ENCODE measurements at places on chromosomes 3 and 15. TPM values are rescaled to one million over a fixed set of nuclear protein-coding genes. Genes with fewer than 3 reads are reported as not detected.
A peak's percentile ranks its signal among the peaks of the same experiment; 100 is the strongest.

DNA sequence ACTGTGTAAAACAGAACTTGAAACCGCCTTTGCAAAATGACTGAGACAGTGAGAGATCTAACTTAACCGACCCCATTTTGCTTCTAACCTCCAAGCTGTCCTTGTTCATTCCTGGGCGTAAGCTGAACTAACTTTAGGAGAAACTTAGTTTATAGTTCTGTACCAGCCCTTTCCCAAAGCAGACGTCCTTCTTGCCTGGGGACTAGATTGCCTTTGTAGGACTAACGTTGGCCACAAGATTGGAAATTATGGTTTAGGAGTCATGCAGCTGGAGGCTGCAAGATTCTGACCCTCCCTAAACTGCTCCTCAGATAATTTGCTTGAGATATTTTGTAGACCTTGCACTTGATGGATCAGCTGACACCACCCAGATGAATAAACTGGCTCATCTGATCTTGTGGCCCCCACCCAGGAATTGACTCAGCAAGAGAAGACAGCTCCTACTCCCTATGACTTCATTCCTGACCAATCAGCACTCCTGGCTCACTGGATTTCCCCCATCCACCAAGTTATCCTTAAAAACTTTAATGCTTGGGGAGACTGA lies 219.9 kb upstream of the PROK2 start:
- no peak for DNase-seq

- no peak for DNase-seq
These were observed 12.8 kb downstream of the SNAP23 start for GRCh38 chr15:42508263-42508690.

DNA sequence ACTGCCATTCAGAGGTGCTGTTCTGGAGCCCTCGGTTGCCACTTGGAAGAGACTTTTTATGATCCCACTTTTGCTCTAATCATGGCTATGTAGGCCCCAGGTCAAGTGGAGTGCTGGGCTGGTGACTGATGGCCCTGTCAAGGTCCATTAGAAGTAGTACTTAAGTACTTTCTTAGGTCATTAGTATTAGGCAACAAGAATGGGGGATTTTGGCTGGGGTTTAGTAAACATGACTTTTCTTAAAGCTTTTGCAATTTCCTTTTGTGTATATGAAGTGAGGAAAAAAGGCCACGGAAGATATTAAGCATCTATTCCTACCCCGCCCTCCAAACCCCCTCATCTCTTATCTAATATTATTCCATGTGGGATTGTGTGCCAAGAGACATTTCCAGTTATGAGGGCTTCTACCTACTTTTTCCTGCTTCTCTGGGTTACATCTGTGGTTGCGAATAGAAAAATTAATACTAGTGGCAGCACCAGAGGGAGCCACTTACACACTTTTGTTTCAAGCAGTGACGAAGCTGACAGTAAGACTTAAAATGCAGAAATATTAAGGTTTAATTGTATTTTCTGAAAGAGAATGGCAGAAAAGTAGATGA lies 13.9 kb downstream of the NLGN1 start:
- no peak for DNase-seq

DNA sequence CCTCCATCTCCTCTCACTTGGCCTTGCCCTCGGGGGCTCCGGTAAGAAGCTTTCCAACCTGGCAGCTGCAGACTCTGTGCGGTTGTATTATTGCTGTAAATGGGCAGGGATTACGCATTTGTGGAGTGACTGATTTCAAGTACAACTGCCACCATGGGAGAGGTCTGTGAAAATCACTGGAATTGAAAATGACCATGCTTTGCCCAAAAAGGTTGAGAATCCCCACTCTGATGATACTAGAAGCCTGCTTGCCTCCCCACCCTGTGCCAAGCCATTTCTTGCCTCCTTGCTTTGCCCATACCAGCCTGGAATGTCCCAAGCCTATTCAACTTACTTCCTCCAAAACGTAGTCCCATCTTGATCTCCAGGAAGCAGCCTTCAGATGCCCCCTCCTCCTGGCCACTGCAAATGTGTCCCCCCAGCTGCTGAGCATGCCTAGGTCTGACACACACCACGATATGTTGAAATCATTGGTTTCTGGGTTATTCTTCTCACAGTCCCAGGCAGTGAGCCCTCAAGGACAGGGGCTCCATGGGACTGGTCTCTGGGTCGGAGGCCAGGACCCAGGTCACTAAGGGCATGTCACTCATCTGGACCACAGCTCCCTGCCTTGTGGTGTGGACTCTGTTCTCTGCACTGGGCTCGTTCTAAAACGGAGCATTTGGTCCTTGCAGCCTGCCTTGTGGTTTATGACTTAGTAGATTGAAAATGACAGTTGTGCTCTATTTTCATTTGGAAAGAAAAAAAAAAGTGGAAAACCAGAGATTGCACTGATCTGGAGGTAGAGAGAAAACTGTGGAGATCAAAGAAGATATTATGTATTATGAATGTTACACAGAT lies 42.9 kb downstream of the SMAD3 start:
- DNase-seq = no peak

GRCh38 chr15:68734881-68735280 lies 85.8 kb downstream of the ANP32A start:
- no peak for DNase-seq

GRCh38 chr3:106341087-106341486 lies 472.3 kb upstream of the CBLB start:
- DNase-seq = no peak

GRCh38 chr3:21314688-21315087 lies 436.3 kb downstream of the ZNF385D start:
- DNase-seq = no peak

GRCh38 chr3:159253860-159254259 lies 452.0 kb downstream of the MFSD1 start:
- DNase-seq = no peak

- DNase-seq = no peak
These were observed 56.4 kb downstream of the IQSEC1 start for GRCh38 chr3:13016721-13017255.

DNA sequence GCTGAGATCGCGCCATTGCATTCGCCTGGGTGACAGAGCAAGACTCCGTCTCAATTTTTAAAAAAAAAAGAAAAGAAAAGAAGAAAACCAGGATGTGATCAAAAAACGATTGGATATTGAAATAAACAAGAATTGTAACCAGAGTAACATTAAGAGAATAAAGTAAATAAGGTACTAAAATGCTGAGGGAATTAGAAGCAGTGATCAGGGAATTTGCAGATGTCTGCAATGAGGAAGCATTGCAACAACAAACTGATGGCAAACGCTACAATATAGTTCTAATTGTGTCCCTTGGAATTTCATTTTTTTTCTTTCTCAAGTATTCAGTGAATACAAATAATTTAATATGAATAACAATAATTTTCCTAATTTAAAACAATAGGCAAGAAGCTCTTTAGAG lies 1077.5 kb downstream of the TBL1XR1 start:
- no peak for DNase-seq

GRCh38 chr15:47292638-47293190 lies 424.6 kb upstream of the SEMA6D start:
- no peak for DNase-seq

GRCh38 chr15:36429707-36430106 lies 149.7 kb upstream of the CDIN1 start:
- DNase-seq = no peak

- DNase-seq = peak; percentile 51
These were observed 214.9 kb downstream of the TCF12 start for GRCh38 chr15:57133127-57133968.

DNA sequence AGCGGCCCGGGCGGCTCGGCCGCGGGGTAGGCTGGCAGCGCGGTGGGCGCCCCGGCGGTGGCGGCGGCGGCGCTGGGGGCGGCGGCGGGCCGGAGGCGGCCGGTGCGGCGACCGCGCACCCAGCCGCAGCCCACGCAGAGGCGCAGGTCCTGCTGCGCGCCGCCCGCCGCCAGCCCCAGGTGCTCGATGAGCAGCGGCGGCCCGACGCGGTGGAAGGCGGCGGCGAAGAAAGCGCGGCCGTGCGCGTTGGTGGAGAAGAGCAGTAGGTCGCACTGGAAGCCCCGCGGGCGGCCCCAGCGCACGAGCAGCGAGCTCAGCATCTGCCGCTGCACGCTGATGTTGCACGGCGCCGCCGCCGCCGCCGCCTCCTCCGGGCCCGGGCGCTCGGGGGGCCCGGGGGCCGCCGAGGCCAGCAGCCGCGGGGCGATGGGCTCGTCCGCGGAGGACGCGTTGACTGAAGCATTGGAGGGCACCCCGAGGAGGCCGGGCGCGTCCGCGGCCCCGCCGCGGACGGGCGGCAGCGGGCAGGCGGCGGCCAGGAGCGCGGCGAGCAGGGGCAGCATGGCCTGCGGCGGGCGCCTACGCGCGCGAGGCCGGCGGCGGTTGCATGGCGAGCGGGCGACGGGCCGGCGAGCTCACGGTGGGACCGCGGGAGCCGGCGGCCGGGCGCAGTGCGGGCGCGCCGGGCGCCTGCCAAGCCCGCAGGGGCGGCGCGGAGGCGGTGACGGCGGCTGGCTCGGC lies 452 bp downstream of the TMEM158 start:
- no peak for DNase-seq

- DNase-seq = no peak
These were observed 79.9 kb upstream of the MITF start for GRCh38 chr3:69659180-69659910.

DNA sequence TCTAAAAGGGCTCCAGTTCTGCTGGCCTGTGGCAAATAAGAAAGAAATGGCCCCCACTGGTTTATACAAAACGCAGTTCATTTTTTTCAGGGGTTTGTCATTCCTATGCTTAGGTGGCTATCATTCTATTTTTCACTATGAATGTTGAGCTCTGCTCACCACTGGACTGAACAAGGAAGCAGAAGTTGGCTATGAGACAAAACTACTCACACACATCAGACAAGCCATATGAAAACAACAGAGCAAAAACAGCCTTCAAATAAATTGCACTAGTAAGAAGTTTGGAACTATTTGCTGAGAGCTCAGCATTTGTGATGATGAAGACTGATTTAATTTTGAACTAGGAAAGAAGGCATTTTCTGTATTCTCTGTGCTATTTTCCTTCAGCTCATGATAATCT lies 328.5 kb downstream of the MECOM start:
- no peak for DNase-seq

- DNase-seq = no peak
These were observed 61.4 kb downstream of the MOBP start for GRCh38 chr3:39528844-39529243.

Gene ADGRG7
- 1.4 TPM for total RNA-seq

Gene AQR
- 44.9 TPM for total RNA-seq

Gene SLCO2A1
- 27.9 TPM for total RNA-seq

Gene KBTBD13
- total RNA-seq = not detected

Gene AGTR1
- total RNA-seq = 8.2 TPM

Gene RAB6B
- 10.5 TPM for total RNA-seq

Gene C3orf62
- total RNA-seq = 15.1 TPM

Data from progenitor cell of endocrine pancreas (in vitro differentiated cells).